ENCODE measurements at places on chromosomes 1 and 21. TPM values are rescaled to one million over a fixed set of nuclear protein-coding genes. Genes with fewer than 3 reads are reported as not detected.

Gene MROH9
- total RNA-seq, result not detected

Gene CD160
- total RNA-seq, result not detected

- no peak for DNase-seq
Observed at GRCh38 chr1:63318201-63318979, 4.0 kb upstream of the FOXD3 start.

DNA sequence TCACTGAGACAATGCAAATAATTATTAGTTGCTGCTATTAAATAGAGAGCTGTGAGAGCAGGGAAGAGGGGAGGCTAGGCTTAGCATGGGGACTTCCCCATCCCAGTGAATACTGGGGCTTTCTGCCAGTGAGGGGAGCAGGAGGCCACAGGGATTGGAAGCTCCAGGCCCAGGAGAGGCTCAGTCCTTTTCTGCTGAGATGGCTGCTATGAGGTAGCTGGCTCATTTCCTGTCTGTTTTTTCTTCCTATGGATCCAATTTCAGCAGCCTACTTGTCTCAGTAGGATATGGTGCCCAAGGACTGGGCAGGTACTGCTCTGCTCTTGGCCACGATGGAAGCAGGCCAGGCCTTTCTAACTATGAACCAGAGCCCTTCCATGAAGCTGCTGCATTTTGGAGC, 10.0 kb downstream of the STMN1 start:
- DNase-seq, result no peak

Data from MCF 10A (cell line).